ENCODE measurements at places on chromosomes 16 and 17. TPM values are rescaled to one million over a fixed set of nuclear protein-coding genes. Genes with fewer than 3 reads are reported as not detected.

TNFSF12 gene
- 20.7 TPM for total RNA-seq

TM4SF5 gene
- not detected for total RNA-seq

NOXO1 gene
- total RNA-seq: 0.23 TPM

AP1G1 gene
- total RNA-seq: 62.1 TPM

TBC1D3K gene
- total RNA-seq: not detected

PYDC1 gene
- total RNA-seq: not detected

PKMYT1 gene
- 91.4 TPM for total RNA-seq

MYL11 gene
- 7.2 TPM for total RNA-seq

SLC47A2 gene
- not detected for total RNA-seq

TPSG1 gene
- not detected for total RNA-seq

CPNE7 gene
- total RNA-seq: 119 TPM

PPP1R27 gene
- not detected for total RNA-seq

CLDN6 gene
- 0.06 TPM for total RNA-seq

RPRML gene
- total RNA-seq: not detected

ETV4 gene
- total RNA-seq: 49.8 TPM

ZPBP2 gene
- not detected for total RNA-seq

USP6 gene
- total RNA-seq: not detected

IGF2BP1 gene
- total RNA-seq: 5.6 TPM

SLFN5 gene
- total RNA-seq: 38.5 TPM

KRTAP4-4 gene
- total RNA-seq: not detected

MT1M gene
- 2.2 TPM for total RNA-seq

Measured in LHCN-M2 (cell line).